ENCODE measurements at places on chromosomes 1 and 21. TPM values are rescaled to one million over a fixed set of nuclear protein-coding genes. Genes with fewer than 3 reads are reported as not detected.

DNA sequence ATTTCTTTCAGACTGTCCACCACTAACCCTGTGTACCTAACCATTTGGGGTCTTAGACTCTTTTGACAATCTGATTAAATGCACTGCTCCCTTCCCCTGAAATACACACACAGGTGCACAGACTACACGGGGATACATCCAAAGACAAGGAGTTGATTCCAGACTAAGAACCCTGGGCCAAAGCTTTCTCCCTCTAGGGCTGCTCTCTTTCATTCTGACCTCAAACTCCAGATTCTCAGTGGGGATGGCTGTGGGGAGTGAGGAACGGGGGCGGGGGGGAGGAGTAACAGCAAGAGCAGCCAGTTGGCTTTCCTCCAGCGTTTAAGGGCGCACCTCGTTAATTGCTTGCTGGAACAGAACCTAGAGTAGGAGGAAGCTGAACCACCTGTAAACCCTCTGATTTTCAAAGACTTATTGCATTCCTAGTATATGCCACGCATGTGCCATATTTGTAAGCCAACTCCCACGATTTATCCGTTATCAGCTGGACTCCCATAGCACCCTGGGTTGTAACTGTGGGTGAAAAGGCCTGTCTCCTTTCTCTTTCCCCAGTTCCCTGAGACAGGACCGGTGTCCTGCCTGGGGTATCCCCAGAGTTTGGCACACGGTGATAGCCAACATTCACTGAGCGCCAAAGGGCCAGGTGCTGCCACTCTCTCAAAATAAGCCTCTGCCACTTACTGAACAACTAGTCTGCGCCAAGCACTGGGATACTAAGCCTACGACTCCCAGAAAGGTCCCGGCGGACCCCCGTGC is 920 bp downstream of the MTHFR start:
- peak; percentile 37 for DNase-seq

DNA sequence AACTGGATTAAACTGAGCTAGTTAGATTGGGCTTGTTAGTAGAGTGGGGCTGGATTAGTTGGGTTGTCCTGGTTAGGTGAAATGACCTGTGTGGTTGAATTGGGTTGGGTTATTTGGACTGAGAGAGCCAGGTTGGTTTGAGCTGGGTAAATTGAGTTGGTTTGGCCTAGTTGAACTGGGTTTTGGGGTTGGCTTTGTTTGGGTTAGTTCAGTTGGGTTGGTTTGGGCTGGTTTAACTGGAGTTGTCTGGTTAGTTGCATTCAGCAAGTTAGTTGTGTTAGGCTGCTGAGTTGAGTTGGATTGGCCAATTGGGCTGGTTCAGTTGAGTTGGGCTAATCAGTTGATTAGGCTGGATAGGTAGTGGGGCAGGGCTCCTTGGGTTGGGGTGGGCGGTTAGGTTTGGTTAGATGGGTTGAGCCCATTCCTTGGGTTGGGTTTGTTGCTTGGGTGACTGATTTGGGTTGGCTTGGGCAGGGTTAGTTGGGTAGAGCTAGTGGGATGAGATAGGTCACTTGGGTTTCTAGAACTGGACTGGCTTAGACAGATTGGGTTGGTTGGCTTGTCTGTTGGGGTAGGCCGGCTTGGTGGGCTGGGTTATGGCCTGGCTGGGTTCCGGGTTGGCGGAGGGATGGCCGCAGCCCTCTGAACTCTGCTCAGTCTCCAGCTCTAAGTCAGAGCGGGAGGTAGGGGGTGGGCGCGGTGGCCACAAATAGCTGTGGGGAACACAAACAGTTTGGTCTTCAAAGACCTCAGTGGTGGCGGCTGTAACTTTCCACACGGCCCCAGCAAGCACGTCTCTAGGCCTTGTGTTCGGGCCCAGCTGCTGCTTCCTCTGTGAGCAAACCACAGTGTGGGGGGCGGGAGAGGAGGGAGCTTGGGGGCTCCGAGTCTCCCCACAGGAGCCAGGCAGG is 67.2 kb upstream of the RUNX3 start:
- DNase-seq, result no peak

GRCh38 chr1:152473887-152474537 is 36.6 kb upstream of the LCE5A start:
- no peak for DNase-seq

GRCh38 chr1:46724991-46725735 is 6.2 kb upstream of the EFCAB14 start:
- peak; percentile 97 for DNase-seq

GRCh38 chr1:183870351-183871077 is 65.6 kb downstream of the RGL1 start:
- DNase-seq, result peak; percentile 65

- no peak for DNase-seq
These were observed 2.4 kb downstream of the MYBPHL start for GRCh38 chr1:109304226-109304920.

DNA sequence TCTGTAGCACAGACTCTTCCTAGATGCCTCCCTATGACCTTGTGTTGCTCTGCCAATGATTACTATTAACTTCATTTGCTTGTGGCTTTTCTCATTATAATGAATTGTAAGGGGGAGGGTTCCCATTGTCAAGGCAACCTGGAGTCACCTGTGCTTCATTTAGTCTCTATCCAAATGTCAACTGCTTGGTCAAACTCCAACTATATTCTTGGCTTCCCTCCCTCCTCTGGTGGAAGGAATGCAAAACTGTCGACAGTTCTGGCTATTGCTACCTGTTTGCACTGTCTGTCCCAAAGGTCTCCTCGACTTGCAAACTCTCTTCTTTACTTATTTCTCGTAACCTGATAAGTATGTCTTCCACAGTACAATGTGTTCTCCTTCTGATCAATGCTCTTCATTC is 100.3 kb downstream of the CACNA1E start:
- no peak for DNase-seq

DNA sequence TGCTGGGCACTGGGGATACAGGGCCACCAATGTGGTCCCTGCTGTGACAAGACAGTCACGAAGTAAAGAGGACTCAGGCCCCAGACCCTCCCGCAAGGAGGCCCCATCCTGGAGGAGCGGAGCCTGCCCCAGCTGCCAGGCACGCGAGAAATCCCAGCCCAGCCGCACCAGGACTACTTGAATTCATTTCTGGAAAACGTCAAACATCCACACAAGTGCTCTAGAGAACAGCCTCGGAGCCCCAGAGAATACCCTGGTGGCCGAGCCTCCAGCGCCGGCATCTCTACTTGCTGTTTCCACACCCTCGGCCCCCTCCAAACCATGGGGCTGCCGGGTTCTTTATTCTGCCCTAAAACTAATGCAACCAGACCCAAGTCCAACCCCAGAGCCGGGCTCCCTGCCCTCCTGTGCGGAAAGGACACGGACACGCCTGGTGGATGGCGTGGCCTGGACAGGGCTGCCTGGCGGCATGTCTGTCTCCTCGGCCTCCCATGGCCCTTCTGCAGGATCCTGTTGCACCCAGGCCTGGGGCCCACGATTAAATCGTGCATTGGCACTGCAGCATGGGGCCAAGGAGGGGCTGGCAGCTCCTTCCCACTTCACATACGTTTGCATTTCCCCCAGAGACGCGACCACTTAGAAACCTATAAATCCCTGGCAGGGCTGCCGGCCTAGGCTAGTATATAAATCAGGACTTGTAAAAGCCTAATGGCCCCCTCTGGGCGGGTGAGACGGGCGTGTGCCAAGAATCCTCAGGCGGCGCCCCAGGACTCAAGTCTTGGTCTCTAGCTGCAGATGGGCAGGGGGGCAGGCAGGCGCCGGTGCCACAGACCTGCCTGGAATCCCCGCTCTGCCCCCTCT is 41.2 kb downstream of the DMRTB1 start:
- no peak for DNase-seq

DNA sequence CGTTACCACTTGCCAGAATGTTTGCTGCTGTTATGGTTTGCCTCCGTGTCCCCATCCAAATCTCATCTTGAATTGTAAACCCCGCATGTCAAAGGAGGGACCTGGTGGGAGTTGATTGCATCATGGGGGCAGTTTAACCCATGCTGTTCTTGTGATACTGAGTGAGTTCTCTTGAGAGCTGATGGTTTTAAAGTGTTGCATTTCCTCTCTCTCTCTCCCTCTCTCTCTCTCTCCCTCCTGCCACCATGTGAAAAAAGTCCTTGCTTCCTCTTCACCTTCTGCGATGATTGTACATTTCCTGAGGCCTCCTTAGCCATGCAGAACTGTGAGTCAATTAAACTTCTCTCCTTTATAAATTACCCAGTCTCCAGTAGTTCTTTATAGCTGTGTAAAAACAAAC is 44.4 kb downstream of the CFHR5 start:
- no peak for DNase-seq

- DNase-seq, result peak; percentile 44
These were observed 4.2 kb downstream of the TFAP2E start for GRCh38 chr1:35577071-35577998.

GRCh38 chr1:183676586-183677189 is 23.6 kb upstream of the APOBEC4 start:
- no peak for DNase-seq

GRCh38 chr1:173714759-173715537 is at the start of gene KLHL20:
Gene KLHL20 (plus strand): TSS chr1:173714981. CDS start chr1:173716044, 1,063 bp downstream.
- DNase-seq, result peak; percentile 92

DNA sequence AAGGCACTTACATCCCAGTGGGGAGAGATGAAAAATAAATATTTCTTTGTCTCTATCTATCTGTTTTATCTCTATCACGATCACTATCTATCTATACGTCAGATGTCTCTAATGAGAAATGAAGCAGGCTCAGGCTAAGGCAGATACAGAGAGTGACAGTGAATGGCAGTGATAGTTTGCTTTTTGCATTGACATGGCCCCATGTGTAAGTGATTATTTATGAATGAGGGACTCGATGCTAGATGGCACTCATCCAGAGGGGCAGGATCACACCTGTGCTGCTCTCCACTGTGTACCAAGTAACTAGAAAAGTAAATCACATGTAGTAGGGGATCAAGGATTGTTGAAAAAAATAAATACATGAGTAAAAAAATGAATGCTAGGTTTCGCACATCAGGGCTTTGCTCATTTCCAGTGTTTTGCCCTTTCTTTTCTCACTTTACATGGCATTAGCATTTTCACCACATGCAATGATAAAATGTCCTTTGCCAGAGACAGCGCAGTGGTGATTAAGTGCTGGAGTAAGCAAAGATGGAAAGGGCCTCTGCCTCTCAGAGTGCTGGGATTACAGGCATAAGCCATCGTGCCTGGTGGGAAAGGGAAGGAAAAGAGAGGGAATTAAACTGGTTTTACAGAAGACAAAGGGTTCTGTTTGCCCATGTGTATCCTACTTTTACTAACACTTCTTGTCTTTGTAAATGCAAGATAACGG is 16.5 kb downstream of the TBX19 start:
- no peak for DNase-seq

- DNase-seq, result peak; percentile 84
These were observed 8.8 kb downstream of the ZNF683 start for GRCh38 chr1:26363549-26364448.

DNA sequence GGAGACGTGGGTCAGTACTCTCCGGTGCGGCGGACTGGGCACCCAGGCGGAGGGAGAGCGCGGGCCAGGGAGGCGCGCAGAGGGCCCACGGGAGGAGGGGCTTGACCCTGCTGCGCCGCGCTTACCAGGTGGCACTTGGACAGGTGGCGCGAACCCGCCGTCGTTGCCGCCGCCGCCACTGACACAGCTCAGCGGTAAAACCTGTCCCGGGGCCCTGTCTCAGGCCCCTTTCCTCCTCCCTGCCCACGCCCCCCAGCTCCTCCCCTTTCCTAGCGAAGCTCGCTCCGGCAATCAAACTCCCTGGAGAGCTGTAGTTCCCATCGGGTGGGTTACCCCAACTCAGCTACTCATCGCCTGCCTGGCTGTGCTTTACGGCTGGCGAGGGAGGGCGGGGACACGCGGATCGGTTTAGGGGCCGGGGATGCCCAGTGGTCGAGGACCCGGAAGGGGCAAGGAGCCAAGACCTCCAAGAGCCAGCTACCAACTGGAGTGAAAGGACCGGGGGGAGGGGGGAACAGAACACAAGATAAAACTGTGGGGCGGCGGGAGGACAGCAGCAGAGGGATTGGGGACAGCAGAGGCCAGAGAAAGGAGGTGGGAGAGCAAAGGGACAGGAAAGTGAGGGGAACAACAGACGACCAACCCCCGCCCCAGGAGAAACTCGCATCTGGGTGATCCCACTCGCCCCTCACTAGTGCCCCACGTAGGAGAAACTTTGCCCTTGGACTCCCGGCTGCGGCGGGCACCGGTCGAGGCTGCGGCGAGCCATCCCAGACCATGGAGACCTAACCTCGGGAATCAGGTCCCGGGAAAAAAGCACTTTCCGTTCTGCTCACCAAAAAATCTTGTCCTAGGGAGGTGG is 2.9 kb downstream of the GFI1 start:
- no peak for DNase-seq

DNA sequence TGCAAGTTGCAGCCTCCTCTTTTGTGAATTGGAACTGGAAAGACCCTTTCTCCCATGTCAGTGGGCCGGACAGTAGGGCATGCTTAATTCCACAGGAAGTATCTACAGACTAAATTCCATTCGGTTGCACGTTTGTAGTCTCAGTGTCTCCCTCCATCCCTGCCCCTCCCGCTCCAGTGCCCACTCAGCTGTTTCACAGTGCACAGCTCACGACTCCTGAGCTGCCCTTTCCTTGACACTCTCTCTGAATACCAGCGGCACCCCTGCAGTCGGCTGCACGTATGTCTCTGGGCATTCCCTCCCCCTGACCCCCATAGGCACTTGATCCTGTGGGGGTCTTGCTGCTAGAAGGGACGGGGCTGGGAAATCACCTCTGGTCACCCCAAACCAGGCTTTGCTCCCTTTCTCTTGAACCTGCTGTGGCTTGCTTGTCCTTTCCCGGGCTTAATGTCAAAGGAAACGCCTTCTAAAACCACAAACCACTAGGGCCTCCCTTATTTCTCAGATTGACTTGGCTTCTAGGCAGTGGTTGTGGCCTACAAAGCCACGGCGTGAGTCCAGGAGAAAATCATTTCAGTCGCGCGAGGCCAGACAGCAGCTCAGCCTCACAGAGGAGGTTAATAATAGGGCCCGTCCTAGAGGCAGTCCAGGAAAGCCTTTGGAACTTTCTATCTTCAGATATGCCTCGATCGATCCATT is 365.3 kb upstream of the PROX1 start:
- DNase-seq, result no peak

- no peak for DNase-seq
These were observed 11.4 kb downstream of the NCF2 start for GRCh38 chr1:183578856-183579255.

- no peak for DNase-seq
These were observed 76.0 kb downstream of the DOP1B start for GRCh38 chr21:36232641-36233040.

DNA sequence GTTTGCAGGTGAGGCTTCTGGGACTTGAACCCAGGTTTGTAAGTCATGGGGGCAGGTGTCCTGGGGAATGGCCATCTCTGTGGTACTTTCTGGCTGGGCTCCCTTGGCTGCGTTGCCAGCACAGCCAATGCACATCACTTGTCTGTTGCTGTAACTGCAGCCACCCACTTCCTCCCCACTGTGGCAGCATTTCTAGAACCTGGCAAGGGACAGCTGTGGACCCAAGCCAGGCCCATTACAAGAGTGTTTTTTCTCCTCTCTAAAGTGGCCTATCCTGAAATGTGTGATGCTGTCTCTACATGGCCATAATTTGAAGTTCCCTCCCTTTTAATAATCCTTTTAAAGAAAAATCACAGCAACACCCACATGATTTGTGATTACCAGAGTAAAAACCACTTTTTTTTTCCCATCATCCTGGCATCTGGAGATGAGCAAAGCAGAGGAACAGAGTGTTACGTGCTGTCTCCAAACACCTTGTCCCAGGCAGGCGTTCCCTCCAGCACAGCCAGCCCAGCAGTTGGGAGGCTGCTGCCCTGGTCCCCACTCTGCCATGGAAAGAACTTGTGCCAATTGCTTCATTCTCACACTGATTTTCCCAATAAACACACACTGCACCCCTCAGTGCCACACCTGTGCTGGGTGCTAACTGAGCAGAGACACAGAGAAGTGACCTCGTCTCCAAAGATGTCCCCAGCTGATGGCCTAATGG is 360.6 kb upstream of the USP24 start:
- DNase-seq, result no peak

Gene IER5
- 26.6 TPM for total RNA-seq

Gene NBPF6
- not detected for total RNA-seq
